ENCODE measurements at places on chromosomes 4 and X.
A peak's percentile ranks its signal among the peaks of the same experiment; 100 is the strongest.

- DNase-seq = no peak
Observed at GRCh38 chr4:81512757-81513501, 41.2 kb upstream of the RASGEF1B start.

GRCh38 chrX:136261321-136261720 is 10.1 kb upstream of the MAP7D3 start:
- DNase-seq = no peak

- DNase-seq = no peak
Observed at GRCh38 chr4:128353791-128354190, 66.2 kb upstream of the PGRMC2 start.

GRCh38 chr4:2962614-2963174 is 512 bp downstream of the NOP14 start:
- DNase-seq = peak; percentile 21

- DNase-seq = no peak
Observed at GRCh38 chrX:15398874-15399273, 14.7 kb upstream of the VEGFD start.

DNA sequence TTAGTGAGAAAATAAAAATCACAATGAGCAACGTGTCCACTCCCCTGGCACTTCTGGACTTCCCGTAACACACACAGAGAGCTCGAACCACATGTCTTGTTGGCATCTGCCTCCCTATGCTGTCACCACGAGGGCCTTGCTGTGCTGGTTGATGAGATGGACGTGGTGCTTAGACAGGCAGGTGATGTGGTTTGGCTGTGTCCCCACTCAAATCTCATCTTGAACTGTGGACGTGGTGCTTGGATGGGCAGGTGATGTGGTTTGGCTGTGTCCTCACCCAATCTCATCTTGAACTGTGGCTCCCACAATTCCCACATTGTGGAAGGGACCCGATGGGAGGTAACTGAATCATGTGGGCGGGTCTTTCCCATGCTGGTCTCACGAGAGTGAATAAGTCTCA is 40.0 kb downstream of the FGFRL1 start:
- no peak for DNase-seq

- DNase-seq = no peak
Observed at GRCh38 chr4:7063362-7063761, 4.5 kb downstream of the GRPEL1 start.

GRCh38 chrX:150676221-150676620 is 17.0 kb upstream of the MTMR1 start:
- no peak for DNase-seq

DNA sequence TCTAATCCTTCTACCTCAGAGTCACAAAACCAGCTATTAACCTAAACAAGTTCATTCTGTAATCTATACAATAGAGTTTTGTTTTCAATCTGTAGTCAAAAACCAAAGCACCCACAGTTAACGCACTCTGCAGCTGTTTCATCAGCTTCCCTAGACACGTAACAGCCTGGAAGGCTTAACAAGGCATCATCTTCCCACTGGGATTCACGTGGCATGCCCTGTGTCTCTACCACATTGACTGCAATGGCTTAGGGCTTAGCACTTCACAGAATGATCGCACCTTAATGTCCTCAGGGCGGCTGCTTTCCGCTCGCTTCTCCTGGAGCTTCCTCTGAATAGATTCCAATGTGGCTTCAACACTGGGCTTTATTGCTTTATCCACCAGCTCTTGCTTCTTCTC is 49.7 kb upstream of the NAP1L5 start:
- DNase-seq = no peak

GRCh38 chr4:54093324-54094240 is 6.4 kb upstream of the GSX2 start:
- no peak for DNase-seq

GRCh38 chr4:28822163-28822562 is 1898.0 kb upstream of the PCDH7 start:
- no peak for DNase-seq

GRCh38 chr4:59920416-59920815 is 1279.7 kb upstream of the ADGRL3 start:
- no peak for DNase-seq

DNA sequence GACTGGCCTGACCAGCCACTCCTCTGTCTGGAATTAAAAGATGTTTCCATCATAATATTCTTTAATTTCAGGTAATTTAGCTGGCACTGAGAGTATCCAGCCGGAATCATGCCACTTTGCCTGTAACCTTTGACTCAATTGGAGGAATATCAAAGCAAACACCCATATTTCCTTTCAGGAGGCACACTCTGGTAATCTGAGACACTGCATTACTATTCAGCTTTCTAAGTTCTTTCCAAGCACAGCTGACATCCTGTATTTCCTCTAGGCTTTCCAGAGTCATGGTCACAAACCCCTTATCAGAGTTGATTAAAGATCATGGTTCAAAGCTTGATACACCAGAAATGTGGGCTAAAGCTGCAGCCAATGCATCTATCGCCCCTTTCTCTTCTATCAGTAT is 29.3 kb downstream of the INTS12 start:
- DNase-seq = no peak

- no peak for DNase-seq
Observed at GRCh38 chr4:80187677-80188076, 9.6 kb upstream of the PRDM8 start.

- DNase-seq = no peak
Observed at GRCh38 chr4:82776925-82777542, 21.6 kb downstream of the SCD5 start.

DNA sequence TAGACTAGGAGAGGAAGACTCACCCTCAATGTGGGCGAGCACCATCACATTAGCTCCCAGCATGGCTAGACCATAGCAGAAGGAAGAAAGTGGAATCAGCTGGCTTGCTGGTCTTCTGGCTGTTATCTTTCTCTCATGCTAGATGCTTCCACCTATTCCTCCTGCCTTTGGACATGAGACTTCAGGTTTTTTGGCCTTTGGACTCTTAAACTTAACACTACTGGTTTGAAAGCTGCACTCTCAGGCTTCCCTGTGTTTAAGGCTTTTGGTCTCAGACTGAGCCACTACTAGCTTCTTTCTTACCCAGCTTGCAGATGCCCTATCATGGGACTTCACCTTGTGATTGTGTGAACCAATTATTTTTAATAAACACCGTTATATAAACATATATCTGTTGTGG is 39.0 kb upstream of the UGT2B4 start:
- no peak for DNase-seq

- no peak for DNase-seq
Observed at GRCh38 chr4:996997-997374, 3.8 kb upstream of the SLC26A1 start.

- DNase-seq = no peak
Observed at GRCh38 chr4:53816561-53816960, 225.3 kb upstream of the LNX1 start.

DNA sequence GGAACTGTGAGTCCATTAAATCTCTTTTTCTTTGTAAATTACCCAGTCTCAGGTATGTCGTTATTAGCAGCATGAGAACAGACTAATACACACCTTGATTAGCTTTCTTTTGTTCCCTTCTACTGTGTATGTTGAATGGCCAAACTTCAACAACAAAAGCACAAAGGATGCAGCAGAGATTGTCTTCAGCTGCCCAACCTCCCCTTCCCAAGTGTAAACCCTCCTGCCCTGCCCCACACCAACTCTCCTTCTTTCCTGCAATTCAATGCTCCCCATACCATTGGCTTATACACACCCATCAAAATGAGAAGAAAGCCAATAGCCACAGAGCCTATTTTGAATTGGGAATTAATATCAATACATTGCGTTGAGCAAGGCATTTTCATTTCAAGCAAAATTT is 27.8 kb downstream of the ANOS1 start:
- DNase-seq = no peak

DNA sequence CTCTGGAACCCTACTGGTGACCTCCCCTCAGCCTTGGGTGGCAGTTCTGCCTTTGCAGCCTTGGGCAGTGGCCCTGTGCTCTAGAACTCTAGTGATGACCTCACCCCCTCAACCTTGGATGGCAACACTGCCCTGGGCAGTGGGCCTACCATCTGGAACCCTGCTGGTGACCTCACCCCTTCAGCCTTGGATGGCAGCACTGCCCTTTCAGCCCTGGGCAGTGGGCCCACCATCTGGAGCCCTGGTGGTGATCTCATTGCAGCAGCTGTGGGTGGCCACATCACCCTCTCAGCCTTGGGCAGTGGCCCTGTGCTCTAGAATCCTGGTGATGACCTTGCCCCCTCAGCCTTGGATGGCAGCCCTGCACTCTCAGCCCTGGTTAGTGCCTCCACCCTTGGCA is 129.3 kb downstream of the RBMX2 start:
- DNase-seq = no peak

- DNase-seq = peak; percentile 83
Observed at GRCh38 chrX:1391370-1391706, 575 bp downstream of the SLC25A6 start.

DNA sequence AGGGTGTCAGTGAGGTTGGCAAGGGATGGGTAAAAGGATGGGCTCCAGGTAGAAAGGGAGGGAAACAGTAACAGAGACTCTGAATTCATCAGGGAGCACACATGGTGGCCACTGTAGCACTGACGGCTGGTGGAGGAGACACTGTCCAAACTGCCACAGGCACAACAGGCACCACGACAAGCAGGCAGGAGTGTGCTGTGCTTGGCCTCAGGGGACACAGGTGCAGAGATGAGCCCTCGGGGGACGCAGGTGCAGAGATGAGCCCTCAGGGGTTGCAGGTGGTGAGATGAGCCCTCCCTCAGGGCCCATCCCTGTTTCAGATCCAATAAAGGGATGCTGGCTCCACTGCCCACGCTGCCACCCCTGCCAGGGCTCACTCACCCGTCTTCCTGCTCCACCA is 7.6 kb downstream of the PDE6B start:
- DNase-seq = no peak

GRCh38 chrX:130172127-130172845 is 524 bp downstream of the RAB33A start:
- DNase-seq = no peak

- DNase-seq = no peak
Observed at GRCh38 chr4:53378171-53378482, 686 bp downstream of the FIP1L1 start.

DNA sequence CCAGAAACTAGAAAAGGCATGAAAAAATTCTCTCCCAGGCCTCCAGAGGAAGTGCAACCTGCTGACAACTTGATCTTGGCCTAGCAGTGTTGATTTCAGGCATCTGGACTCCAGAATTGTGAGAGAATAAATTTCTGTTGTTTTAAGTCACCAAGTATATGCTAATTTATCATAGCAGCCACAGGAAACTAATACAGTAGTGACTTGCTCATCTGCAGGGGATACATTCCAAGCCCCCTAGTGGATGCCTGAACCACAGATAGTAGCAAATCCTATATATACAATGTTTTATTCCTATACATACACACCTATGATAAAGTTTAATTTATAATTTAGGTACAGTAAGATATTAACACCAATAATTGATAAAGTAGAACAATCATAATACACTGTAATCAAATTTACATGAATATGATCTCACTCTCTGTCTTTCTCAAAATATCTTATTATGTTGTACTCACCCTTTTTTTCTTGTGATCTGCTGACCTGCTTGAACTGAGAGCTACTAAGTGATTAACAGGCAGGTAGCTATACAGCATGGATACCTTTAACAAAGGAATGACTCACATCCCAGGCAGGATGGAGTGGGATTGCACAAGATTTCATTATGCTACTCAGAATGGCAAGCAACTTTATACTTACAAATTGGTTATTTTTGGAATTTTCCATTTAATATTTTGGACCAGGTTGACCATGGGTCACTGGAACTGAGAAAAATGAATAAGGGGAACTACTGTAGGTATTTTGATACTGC is 501.1 kb downstream of the KCNIP4 start:
- DNase-seq = no peak

- DNase-seq = no peak
Observed at GRCh38 chr4:6270636-6271121, 1.0 kb downstream of the WFS1 start.

DNA sequence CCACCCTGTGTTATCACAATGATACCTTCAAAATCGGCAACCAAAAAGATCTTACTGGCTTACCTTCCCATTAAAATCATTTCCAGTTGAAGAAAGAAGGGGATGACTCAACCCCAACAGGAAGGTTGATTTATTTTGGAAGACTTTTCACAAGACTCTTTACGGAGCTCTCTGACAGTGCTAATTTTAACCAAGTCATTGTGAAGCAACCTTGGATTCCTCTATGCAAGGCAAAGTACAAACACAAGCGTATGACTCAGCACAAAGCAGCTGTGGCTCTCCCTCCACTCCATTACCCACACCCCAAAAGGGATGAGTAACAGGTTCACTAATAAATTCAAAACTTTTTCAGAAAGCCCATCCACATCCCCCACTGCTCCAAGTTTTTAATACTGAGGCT is 213.8 kb upstream of the FGF13 start:
- DNase-seq = no peak

DNA sequence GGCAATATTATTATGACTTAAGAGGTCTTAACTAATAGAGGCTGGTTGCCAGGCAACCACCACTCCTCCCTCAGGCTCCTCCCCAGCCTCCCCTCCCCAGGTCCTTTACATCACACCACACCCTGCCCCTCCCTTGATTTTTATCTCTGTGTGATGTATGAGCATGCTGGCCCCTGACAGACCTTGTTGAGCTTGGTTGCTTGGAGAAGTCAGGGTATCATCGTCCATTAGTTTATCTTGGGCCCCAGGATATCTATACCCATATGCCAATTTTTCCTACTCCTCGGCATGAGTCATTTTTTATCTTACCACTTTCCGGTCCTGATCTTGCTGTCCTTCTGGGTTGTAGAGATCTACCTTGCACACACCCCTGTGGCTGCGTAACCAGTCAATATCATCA is 2.5 kb downstream of the AKAP4 start:
- no peak for DNase-seq

- DNase-seq = no peak
Observed at GRCh38 chrX:31297881-31298280, 226.0 kb upstream of the FTHL17 start.

- no peak for DNase-seq
Observed at GRCh38 chr4:66629927-66630326, 915.4 kb downstream of the CENPC start.

GRCh38 chrX:108138814-108139702 is 47.5 kb downstream of the ATG4A start:
- no peak for DNase-seq

DNA sequence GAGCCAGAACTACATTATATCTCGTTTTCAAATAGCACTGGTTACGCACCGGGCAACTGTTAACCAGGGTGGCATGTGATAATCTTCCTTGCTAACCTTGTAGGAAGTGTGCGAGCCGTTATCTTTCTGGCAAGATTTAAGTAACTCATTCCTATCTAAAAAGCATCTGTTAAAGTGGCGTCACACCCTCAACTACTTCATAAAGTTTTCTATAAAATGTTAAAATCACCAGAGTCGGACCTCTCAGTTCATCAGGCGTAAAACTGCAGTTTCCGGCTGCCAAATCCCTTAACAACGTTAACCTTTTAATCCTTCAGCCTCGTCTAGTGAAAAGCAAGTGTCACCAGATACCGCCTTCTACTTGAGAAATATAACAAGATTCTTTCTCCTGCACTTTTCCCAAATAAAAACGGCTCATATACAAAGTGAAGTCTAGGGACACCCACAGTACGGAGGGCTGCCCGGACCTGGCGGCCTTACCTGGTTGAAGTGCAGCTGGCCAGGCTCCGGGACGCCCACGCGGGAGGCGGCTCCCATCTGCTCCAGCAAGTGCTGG is 1.2 kb downstream of the SLC39A8 start:
- DNase-seq = no peak

Measured in activated CD4-positive, CD25-positive, alpha-beta regulatory T cell treated with anti-CD3 and anti-CD28 coated beads, Interleukin-2, amount 50 U/mL, for 16 hours (primary cell).